ENCODE measurements at places on chromosomes 5 and 9. TPM values are rescaled to one million over a fixed set of nuclear protein-coding genes. Genes with fewer than 3 reads are reported as not detected.

DNA sequence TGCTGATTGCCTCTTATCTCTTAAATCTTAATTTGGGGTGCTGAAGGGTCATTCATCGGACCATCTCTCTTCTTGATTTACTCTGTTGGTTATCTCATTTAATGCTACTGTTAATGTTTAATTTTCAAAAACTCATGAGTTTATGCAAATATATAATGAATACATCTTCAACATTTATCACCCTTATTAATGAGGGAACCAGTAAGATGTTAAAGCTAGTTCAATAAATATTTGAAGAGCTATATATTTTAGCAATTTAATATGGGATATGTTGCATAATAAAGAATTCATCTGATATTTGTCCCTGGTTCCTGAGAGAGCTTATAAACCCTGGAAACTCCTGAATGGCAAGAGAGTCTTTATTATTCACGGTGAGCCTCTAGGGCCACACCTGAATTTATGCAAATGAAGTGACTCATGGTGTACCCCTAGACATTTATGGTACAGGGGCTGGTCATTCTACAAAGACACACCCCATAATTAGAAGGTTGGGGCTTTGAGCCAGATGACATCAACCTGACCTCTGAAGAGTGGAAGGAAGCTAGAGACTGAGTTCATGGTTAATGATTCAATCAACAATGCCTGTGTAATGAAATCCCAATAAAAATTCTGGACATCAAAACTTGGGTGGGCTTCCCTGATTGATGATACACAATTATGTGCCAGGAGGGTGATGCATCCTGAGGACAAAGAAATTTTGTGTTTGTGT, 339.5 kb upstream of the ZNF608 start:
- DNase-seq = no peak

DNA sequence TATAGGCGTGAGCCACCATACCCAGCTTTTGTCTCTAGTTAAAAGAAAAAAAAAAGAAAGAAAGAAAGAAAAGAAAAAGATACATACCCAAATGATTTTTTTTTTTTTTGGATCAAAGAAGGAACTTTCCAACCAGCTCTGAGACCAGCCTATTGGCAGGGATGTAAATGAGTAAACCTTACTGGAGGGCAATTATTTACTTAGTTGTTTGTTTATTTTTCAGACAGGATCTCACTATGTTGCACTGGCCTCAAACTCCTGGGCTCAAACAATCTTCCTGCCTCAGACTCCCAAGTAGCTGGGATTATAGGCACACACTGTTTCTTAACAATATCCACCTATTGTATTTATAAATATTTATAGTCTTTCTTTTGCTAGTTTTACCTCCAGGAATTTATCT, 10.9 kb upstream of the SPOUT1 start:
- DNase-seq = no peak

SLC6A3 gene
- not detected for total RNA-seq

BARX1 gene
- total RNA-seq = not detected

DNA sequence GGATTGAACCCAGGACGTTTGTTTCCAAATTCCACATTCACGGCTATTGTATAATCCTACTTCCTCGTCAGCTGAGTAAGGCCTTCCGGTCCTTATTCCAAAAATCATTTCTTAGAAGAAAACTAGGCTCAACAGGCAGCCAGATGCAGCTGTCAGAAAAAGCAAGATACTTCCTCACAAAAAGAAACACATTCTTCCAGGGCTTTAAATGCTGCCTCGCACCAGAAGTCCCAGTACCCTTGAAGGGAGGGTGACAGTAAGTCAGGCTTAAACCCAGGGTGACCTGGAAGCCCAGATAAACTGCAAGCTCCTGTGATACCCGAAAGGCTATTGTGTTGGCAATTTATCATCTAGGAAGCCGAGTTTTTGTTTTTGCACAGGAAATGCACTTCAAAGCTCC, 414.0 kb downstream of the NFIB start:
- no peak for DNase-seq

DNA sequence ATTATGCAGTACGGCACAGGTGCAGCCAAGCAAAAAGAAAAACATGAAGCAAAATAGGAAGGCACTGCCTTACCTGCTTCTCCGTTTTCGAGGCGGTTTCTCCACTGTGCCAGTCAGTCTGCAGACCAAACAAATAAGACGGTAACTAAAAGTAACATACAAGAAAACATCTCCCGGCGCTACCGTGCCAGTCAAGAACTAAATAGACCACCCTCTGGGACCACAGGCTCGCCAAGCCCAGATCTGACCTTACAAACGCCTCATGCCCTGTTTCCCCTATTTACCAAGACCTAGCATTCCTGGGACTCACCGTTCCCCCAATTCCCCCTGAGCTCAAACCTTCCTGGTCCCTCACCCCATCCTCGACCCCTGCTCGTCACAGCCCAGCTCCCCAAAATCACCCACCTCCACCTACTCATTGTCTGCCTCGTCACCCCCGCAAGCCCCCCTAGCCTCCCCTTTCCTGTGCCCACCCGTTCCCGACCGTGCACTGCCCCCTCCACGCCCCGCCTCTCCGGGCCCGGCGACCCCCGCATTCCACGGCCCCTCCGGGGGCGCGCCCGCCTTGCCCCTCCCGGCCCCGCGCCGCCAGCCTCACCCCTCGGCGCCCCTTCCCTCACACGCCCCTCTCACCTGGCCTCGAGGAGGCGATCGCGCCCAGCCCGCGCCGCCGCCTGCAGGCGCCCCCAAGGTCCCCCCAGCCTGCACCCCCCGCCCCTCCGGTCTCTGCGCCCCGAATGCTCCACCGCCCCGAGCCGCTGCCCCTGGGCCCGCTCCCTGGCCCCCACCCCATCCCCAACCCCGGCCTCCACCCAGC, 560 bp downstream of the SCAI start:
- no peak for DNase-seq

ZBTB5 gene
- total RNA-seq = 12.7 TPM

GRCh38 chr5:82355496-82355895, 77.3 kb upstream of the RPS23 start:
- DNase-seq = no peak

- DNase-seq = no peak
These were observed 17.9 kb upstream of the NDUFB6 start for GRCh38 chr9:32590898-32591297.

- no peak for DNase-seq
These were observed 143.8 kb upstream of the CCDC152 start for GRCh38 chr5:42612750-42613366.

- no peak for DNase-seq
These were observed 24.2 kb upstream of the CFAP157 start for GRCh38 chr9:127682351-127683136.

KIF4B gene
- total RNA-seq = 0.23 TPM

ECPAS gene
- total RNA-seq = 69.1 TPM

GRCh38 chr5:110751902-110752762, 13.3 kb downstream of the SLC25A46 start:
- DNase-seq = no peak

HCN1 gene
- total RNA-seq = not detected

GRCh38 chr9:111966124-111966723, 69.6 kb downstream of the UGCG start:
- no peak for DNase-seq

- no peak for DNase-seq
These were observed 1091.1 kb upstream of the DMAC1 start for GRCh38 chr9:8890695-8891094.

GRCh38 chr9:138072161-138072842, 194.7 kb downstream of the CACNA1B start:
- DNase-seq = no peak

FOXI1 gene
- total RNA-seq = not detected
